ENCODE measurements at places on chromosomes 3 and 15. TPM values are rescaled to one million over a fixed set of nuclear protein-coding genes. Genes with fewer than 3 reads are reported as not detected.

Gene EXD1
- polyA plus RNA-seq, result 0.28 TPM

Gene CCR3
- 0.22 TPM for polyA plus RNA-seq

Gene IGSF11
- 0.58 TPM for polyA plus RNA-seq

GRCh38 chr3:141426404-141427034 lies 58.2 kb downstream of the ZBTB38 start:
- DNase-seq, result no peak

DNA sequence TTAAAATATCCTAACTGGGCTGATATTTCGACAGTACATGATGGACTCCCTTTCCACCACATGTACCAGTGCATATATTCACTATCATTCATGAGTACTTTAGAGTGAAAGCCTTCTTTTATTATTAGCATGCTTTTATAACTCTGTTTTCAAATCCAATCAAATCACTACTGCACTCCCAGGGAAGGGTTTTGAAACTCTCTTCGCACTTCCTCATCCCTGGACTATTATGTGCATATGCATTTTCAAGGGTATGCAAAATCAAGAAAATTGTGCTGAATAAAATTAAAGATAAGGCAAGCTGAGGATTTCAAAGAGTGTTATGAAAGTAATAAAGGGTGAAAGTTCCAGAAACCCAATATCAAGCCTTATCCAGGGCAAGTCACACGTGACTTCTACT lies 411.4 kb upstream of the PDZRN3 start:
- DNase-seq, result no peak

DNA sequence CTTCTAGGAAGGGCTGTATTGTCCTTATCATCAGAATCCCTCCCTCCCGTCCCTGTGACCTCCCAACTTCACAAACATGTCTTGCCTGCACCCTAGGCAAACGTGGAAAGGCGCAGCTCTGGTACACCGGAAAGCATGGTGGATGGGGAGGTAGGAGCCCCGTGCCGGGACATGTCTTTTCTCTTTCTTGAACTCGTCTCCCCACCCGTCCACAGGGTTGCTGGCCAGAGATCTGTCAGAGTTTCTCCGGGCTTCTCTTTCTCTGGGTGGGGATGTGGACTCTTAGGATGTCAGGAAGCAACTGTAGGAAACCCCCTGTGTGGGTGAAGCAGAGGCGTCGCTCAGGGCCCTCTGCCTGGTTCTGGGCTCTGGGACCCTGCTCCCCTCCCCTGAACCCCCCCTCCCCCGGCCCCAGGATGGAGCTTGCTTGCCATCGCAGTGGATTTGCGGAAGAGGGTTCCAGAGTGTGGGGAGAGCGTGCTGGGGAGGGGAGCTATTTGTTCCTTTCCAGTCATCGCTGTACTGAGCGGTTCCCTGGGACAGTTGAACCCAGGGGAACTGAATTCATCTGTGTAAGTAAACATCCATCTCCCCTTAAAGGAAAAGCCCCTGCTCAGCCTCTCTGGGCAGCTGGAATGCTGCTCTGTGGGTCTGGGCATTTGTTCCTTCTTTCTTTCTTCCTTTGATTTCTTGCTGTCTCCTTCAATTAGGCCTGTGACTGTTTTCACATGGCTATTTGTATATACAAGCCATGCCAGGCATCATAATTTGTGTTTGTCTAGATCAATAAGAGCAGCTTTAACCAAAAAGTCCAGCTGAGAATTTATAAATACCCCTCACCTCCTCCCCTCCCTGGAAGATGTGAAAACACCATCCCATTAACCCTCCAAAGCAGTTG lies 72.8 kb downstream of the SMAD3 start:
- no peak for DNase-seq

DNA sequence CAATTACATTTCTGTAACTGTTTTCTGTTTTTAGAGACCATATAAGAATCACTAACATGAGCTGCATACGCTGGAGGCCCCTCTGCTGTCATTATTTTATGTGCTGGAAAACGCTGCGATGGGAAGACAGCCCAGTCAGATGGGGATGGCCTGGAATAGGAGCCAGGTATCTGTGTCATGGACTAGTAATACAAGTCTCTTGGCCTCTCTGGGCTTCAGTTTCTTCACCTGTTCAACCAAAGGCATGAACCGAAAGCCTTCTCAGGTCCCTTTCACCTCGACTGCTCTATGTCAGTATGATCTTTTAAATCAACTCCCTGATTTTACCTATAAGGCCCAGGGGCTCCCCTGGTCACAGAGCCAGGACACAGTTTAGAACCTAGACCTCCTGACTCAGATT lies 14.6 kb upstream of the RFTN1 start:
- DNase-seq, result no peak

GRCh38 chr15:93171476-93171875 lies 82.5 kb upstream of the RGMA start:
- no peak for DNase-seq
